Epithelial cell of proximal tubule (primary cell): ENCODE measurements at places on chromosomes 16 and 17. TPM values are rescaled to one million over a fixed set of nuclear protein-coding genes. Genes with fewer than 3 reads are reported as not detected.

TBC1D28 gene
- total RNA-seq: not detected in 2 replicates

CDYL2 gene
- 5.4 and 8.0 TPM in 2 replicates for total RNA-seq

RNF222 gene
- 0.12 and 0.80 TPM in 2 replicates for total RNA-seq

DBNDD1 gene
- total RNA-seq: 33.1 and 40.7 TPM in 2 replicates

HASPIN gene
- total RNA-seq: 12.3 and 15.4 TPM in 2 replicates

PRR29 gene
- total RNA-seq: 0.14 and 0.17 TPM in 2 replicates

CIBAR2 gene
- not detected in 2 replicates for total RNA-seq

KRT12 gene
- not detected in 2 replicates for total RNA-seq

CLEC18B gene
- 0.43 and 18.7 TPM in 2 replicates for total RNA-seq

PPP1R27 gene
- 0.17 and 0.36 TPM in 2 replicates for total RNA-seq

DNA sequence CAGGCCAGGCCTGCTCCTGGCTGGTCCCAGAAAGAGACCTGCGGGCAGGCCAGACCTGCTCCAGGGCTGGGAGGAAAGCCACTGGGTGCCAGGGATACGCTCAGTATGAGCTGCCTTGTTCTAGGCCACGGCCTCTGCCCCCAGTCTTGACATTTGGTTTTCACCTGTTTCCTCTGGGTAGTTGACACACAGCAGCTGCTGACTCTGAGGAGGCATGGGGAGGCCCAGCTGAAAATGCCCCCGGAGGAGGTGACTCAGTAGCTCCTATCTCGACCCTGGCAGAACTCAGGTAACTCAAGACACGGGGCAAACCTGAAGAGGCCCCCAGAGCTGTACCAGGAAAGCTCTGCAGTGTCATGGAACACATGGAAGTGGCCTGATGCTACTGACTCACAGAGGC is 13.9 kb upstream of the ADGRG1 start:
- DNase-seq: no peak

- DNase-seq: no peak
These were observed 155.1 kb downstream of the RBFOX1 start for GRCh38 chr16:7487574-7488323.

DNA sequence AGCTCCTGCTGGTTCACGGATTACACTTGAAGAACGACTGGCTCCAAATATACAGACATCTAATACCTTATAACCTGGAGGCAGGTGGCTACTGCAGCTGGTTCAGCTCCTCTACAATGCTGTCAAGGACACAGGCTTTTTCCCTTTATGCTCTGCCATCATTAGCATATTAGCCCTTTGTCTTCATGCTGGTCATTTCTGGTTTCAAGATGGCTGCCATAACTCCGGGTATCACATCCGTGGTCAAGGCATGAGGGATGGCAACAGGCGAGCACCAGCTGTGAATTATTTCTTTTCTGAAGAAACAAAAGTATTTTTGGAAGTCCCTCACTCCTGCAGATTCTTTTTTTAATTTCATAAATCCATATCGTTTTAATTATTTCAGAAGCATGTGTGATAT is 124.3 kb upstream of the MED13 start:
- DNase-seq: no peak

DNA sequence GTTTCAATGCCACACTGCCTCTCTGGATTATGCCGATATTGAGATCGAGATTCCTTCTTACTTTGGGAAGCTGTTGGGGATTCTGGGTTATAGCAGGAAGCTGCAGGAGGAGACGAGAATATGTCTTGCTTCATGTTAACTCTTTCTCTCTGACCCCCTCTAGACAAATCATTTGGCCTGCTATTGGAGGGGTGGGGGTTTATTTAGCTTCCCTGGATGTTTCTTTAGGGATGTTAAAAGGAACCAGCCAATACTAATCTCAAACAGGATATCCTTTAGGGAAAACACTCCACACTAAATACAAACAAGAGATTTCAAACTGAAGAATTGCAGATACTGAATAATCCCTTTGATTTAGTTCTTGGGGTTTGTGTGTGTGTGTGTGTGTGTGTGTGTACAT is 102.6 kb downstream of the TMEM100 start:
- no peak for DNase-seq

DNA sequence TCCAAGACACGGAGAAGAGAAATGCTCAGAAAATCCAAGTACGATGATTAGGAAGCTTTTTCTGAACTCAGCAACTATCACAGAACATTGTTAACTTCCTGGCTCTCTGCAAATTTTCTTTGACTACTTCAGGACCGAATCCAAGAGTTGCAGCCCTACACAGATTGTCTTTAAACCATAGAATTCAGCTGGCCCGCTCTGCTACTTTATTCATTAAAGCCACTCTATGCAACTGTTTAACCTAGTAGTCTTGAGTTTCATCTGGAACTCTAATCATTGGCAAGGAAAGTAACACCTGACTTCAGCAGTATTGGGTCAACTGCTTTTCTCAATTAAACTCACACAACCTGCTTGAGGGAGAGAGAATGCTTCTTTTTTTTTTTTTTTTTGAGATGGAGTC is 210.1 kb downstream of the SLC39A11 start:
- no peak for DNase-seq

GRCh38 chr16:66850115-66850815 is 6.1 kb downstream of the CA7 start:
- DNase-seq: no peak

DNA sequence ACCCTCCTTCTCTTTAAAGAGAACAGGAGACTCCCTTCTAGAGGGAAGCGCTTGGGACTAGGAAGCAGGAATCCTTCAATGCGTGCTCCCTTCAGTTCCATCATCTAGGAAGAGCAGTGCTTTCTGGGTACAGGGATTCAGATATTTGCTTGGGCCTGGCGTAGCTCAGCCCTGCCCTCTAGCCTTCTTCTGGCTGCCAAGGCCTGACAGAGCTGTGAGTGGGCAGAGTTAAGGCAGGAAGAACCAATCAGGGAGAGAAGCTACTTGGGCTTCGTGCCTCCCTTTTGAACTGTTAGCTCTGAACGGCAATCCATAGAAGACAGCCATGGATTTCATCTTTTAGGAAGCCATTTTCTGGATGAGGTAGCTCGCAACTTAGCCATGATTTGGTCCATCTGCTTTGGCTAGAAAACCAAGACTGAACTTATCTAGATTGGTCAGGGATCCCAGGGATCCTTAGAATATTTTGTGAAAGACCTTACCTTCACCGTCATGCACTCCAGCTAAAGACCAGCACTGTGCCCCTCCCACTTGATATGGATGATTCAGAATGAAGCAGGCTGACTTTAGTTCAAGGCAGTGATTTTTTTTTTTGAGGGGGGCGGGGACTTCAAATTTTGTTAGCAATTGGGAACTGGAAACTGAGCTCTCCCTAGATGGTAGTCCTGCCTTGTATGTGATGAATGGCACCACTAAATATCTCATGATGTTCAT is 2.5 kb upstream of the CORO6 start:
- DNase-seq: no peak

- no peak for DNase-seq
These were observed 49.3 kb downstream of the CMIP start for GRCh38 chr16:81493755-81494433.

DNA sequence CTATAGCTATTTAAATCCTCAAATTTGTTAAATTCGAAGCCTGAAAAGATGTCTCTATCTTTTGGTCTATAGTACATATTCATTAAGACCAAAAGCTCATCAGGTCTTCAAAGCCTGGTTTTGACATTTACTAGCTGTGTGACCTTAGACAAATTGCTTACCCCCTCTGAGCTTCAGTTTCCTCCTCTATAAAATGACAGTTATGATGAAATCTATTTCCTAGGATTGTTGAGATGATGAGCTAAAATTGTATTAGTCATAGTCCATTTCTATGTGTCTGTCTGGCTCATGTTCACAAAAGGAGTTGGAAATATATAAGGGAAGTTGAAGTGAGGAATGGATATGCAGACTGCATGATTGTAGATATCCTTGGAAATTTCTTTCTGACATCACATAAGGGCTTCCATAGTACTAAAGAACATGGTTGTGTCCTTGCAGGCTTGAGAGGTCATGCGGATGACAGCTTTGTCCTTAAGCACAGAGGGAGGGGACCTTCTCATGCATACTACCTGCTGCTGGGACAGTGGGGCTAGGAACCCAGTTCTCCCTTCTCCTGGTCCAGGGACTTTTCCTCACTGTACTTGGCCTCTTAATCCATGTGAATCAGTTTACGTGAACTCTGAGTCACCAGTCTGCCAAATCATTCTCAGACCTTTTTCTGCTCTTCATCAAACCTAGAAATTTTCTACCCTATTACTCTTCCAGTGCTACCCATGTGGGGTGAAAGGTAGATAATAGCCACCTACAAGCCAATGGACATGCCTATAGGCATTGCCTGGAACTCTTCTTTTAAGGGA is 487.5 kb upstream of the SALL1 start:
- no peak for DNase-seq

- no peak for DNase-seq
These were observed 207.7 kb upstream of the SDK2 start for GRCh38 chr17:73851921-73852320.

GRCh38 chr16:77657016-77657415 is 65.3 kb upstream of the NUDT7 start:
- peak; percentile 7 for DNase-seq

GRCh38 chr17:74303305-74303704 is 22.7 kb upstream of the KIF19 start:
- DNase-seq: no peak

GRCh38 chr17:79887451-79887991 is 48.3 kb upstream of the CBX4 start:
- DNase-seq: no peak

DNA sequence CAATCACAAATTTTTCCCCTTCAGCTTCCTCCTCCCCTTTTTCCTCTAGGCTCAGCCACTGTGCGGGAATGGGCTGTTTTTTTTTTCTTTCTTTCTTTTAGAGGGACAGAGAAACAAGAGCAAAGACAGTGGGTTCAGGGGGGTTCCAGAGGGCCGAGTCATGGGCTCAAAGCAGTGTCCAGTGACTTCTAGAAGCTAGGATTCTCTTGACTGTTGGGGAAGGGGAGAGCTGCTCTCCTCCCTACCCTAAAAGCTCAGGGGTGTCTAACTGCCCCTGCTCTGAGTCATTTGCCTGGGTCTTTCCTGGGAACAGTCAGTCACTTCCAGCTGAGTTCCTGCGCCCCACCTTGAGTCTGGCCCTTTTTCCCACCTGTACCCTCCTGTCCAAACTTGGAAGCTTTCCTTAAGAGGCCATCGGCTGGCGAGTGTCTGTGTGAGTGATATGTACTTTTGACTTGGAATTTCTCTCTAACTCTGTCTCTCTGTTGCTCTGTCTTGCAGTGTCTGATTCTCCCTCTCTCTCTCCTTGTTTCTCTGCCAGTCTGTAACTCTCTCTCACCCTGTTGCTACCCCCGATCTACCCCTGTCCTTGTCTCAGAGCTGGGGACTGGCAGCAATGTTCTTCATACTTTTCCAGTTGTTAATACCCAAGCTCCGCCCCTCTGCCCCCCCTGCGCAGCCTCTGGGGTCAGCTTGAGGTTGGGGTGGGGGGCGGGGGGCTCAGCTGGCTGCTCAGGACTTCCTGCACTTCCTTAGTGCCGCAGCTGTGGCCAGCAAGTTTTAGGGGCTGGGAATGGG is 2.4 kb downstream of the THRA start:
- DNase-seq: no peak

DNA sequence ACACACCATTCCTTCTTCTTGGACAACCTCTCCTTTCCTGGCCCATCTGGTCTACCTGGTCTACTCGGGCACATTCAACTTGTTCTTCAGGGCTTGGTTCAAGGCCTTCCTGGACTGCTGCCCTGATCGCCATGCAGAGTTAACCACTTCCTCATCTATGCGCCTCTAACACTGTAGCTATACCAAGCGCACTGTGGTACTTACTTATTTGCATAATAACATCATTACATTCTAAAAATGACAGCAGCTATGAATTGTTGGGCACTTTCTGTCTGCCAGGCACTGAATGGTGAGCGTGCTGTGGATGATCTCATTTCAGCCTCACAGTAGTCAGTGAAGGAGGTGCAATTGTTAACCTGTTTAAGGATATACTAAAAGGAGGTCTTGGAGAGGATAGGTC is 66.9 kb upstream of the SDK2 start:
- no peak for DNase-seq

DNA sequence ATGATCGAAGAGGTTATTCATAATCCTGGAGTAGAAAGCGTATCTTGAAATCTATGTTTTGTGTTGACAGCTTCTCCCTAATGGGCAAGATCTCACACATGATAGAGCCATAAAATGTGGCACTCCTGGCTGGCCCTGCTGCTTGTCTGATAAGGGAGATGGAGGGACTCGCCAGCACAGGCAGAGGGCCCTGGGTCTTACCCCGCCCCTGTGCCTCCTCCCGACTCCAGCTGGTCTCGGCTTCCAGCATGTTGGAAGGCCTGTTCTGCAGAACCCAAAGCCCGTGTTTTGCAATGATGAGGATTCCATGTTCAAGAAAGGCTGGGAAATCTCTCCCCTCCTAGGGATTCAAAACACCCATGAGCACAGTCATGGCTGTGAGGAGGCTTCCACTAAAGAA is 106.7 kb upstream of the SDK2 start:
- no peak for DNase-seq
